Caudate nucleus (tissue), 63 donors: ENCODE measurements at places on chromosomes 2 and 18.

- no peak for DNase-seq
Observed at GRCh38 chr2:42566025-42566424, 2.4 kb upstream of the MTA3 start.

DNA sequence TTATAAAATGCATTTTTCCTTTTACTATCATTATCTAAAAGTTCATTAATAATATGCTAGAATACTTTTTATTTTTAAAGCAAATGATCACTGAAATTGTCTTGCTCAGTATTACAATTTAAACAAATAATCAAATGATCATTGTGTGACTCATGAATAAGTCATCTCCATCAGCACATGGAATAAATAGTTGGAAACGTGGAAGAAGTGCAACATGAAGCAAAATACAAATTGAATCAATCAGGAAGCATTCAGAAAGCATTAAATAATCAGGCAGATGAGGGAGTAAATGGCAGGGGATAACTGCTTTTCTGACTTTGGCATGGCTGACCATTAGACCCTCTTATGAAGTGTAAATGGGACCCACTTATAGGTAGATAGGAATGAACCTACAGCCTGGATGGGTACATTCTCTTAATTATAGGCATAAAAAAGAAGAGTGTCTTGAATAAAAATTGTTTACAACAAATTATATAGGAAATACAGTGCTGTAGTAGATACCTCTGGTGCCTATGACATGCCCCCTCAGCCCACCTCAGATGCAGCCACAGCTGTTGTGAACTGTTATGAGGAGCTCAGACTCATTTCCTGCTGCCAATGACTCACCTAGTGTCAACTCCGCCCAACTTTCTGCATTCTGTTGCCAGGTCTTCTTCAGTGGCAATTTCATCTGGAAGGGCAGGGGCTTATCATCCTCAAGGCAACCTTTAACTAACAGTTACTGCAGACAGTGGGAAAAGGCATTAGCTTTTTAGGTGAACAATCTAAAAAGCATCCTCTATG lies 936.0 kb downstream of the TRIB2 start:
- no peak for DNase-seq

DNA sequence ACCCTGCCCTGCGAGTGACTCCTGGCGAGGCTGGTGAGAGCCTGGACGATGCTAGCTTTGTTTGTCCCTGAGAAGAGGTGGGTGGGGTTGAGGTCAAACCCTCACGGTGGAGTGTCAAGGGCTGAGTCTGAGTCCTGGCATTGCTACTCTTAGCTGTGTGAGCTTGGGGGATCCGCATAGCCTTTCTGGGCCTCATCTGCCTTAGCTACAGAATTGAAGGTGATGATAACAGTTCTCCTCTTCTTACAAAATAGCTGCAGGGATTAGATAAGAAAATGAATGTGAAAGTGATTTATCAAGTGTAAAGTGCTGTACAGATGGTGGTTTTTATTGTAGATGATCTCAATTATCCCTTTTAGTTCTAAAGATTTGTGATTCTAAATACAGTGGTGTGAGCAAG lies 144.6 kb downstream of the LPIN1 start:
- no peak for DNase-seq

DNA sequence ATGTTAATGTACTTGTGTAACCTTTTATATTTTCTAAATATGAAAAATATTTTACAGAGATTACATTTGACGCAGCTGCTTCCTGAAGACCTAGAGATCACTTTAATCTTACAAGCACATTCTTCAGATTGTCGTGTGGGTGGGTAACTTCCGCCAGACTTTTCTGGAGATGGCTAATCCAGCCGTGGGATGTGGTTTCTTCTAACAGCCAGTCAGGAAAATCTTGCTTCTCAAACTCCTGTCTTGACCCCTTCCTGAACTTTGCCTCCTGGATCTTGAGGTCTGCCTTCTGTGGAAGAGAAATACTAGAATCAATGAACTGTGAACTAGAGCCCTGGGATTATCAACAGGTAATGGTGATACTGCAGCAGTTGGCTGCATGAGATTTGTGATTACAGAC lies 401.6 kb upstream of the TNP1 start:
- DNase-seq = no peak

GRCh38 chr2:31947871-31948270 lies 62.9 kb downstream of the MEMO1 start:
- DNase-seq = no peak

DNA sequence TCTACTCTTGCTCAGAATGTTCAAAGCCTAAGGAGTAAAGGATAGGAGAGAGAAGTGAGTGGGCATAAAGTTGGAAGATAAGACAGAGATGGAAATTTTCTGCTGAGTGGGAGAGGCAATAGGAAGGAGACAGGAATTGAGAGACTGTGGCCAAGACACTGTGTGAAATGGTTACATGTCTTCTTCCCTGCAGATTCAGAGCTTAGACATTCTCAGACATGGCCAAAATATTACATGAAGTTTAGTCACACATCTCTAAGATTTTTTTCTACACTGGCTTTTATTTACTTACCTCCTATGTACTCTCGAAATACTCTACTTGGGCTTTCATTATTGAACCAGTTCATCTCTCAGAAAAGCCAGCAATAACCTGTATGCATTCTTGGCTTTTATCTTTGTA lies 363.0 kb upstream of the FANCL start:
- no peak for DNase-seq
